Thoracic aorta (tissue), 2 donors: ENCODE measurements at places on chromosomes 6 and 20.

DNA sequence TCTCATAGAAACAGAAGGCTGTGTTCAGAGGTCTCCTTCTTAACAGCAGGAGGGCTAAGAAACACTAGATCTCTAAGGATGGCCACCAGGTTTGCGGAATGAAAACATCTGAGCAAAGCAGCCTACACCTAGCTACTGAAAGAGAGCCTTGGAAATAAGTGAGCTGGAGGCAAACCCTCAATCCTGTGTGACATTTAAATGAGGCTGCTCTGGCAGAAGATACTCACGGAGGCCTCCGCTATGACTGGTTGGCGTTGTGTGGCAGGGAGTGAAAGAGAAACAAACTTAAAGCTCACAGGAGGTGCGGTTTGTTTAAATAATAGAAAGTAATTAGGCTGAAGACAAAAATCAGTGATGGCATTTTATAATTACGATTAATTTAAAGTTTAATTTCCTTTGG is 162.0 kb upstream of the RNF217 start:
- no peaks in the 10 kb centered on the region for H3K4me1 ChIP-seq
- H3K36me3 ChIP-seq: no peaks in the 10 kb centered on the region
- no peak overlapping the region for H3K27ac ChIP-seq
- no peak overlapping the region for H3K4me3 ChIP-seq
- DNase-seq: no peak
- H3K27me3 ChIP-seq: no peaks in the 10 kb centered on the region

GRCh38 chr6:155303361-155303870 is 10.9 kb downstream of the TFB1M start:
- H3K27ac ChIP-seq: no peak overlapping the region
- no peak overlapping the region for H3K4me3 ChIP-seq
- no peak for DNase-seq
- no peaks in the 10 kb centered on the region for H3K27me3 ChIP-seq

GRCh38 chr20:60054716-60055634 is 96.8 kb downstream of the CDH26 start:
- no peaks in the 10 kb centered on the region for H3K36me3 ChIP-seq
- H3K4me3 ChIP-seq: peak overlapping the region; percentile 15
- no peaks in the 10 kb centered on the region for H3K4me1 ChIP-seq

GRCh38 chr6:211871-212497 is 80.3 kb upstream of the DUSP22 start:
- H3K27me3 ChIP-seq: no peaks in the 10 kb centered on the region
- no peaks in the 10 kb centered on the region for H3K36me3 ChIP-seq
- H3K27ac ChIP-seq: no peak overlapping the region
- H3K4me1 ChIP-seq: no peaks in the 10 kb centered on the region

DNA sequence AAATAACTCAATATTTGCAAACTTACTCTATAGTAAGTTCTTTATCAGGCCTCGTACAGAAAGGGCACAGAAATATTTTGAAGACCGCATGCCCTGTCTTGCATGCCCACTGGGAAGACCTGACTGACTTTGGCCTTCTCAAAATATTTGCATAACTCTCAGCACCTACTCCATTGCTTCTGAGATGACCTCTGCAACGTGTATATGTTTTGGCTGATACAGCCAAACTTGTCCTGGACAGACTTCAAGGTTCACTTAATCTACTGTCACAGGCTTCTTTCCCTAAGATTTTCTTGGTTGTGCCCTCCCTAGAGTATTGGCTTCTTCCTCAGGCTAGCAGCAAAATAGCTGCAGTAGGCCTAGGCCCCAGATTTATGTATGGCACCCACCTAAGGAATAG is 21.5 kb upstream of the SERINC3 start:
- no peak overlapping the region for H3K27ac ChIP-seq
- no peaks in the 10 kb centered on the region for H3K36me3 ChIP-seq
- peaks cover 11% of the 10 kb centered on the region for H3K4me1 ChIP-seq
- H3K4me3 ChIP-seq: no peak overlapping the region
- no peaks in the 10 kb centered on the region for H3K27me3 ChIP-seq

- H3K4me1 ChIP-seq: no peaks in the 10 kb centered on the region
- H3K36me3 ChIP-seq: no peaks in the 10 kb centered on the region
Measured at GRCh38 chr6:104711371-104711770, 148.3 kb downstream of the HACE1 start.

DNA sequence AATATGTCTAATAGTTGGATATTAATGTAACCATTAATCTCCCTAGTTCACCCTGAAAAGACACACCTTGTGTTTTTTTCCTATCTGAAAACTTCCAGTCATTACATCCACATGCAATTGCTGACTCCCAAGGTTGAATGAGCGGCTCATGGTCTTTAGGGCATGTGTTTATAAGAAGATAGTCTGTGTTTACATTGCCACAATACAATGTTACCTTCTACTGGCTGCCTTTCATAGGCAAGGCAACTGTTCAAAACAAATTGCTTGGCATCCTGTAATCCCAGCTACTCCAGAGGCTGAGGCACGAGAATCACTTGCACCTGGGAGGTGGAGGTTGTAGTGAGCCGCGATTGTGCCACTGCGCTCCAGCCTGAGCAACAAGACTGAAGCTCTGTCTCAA is 86.8 kb upstream of the SHLD1 start:
- DNase-seq: no peak
- no peak overlapping the region for H3K27ac ChIP-seq
- H3K36me3 ChIP-seq: no peaks in the 10 kb centered on the region
- no peak overlapping the region for H3K4me3 ChIP-seq

- DNase-seq: no peak
- no peaks in the 10 kb centered on the region for H3K27me3 ChIP-seq
- H3K27ac ChIP-seq: no peak overlapping the region
Measured at GRCh38 chr6:130034378-130035146, 16.2 kb downstream of the L3MBTL3 start.

DNA sequence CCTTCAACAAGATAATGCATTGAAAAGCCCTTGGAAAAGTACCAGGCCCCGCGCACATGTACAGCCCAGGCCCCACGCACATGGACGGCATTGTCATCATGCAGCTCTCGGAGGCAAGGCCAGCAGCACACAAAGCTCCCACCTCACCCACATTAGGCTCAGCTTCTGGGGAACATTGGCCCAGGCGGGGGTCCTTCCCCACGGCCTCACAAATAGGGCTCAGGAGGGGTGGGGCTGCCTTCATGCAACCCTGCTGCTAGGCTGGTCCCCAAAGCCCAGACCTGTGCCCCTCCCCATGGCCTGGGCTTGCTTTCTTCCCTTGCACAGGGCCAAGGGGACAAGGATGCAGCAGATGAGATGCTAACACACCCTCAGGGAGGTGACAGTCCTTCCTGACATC is 26.7 kb downstream of the NPEPL1 start:
- no peaks in the 10 kb centered on the region for H3K4me1 ChIP-seq
- H3K27ac ChIP-seq: no peak overlapping the region
- no peaks in the 10 kb centered on the region for H3K36me3 ChIP-seq
- no peak for DNase-seq
- no peaks in the 10 kb centered on the region for H3K27me3 ChIP-seq

DNA sequence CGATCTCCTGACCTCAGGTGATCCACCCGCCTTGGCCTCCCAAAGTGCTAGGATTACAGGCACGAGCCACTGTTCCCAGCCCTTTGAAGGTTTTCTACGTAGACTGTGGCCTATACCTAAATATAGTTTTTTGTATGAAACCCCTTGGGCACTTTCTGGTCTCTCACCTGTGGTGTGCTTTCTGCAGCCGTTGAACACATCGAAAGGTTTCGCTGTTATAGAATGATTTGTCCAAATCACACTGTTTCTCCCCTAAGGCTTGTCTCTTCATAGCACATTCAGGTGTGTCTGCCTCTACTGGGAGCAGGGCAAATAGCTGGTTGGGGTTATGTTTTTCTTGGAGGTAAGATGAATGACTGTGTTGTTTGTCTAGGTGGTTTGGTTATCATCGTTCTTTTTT is 597.9 kb downstream of the RNF144B start:
- H3K4me1 ChIP-seq: no peaks in the 10 kb centered on the region
- no peaks in the 10 kb centered on the region for H3K27me3 ChIP-seq
- no peak overlapping the region for H3K4me3 ChIP-seq
- no peaks in the 10 kb centered on the region for H3K36me3 ChIP-seq

- H3K27me3 ChIP-seq: no peaks in the 10 kb centered on the region
- peak overlapping the region; percentile 19 for H3K4me3 ChIP-seq
- peaks cover 43% of the 10 kb centered on the region for H3K4me1 ChIP-seq
- DNase-seq: peak; percentile 62
Measured at GRCh38 chr6:157764178-157765068, 58.6 kb upstream of the SNX9 start.

DNA sequence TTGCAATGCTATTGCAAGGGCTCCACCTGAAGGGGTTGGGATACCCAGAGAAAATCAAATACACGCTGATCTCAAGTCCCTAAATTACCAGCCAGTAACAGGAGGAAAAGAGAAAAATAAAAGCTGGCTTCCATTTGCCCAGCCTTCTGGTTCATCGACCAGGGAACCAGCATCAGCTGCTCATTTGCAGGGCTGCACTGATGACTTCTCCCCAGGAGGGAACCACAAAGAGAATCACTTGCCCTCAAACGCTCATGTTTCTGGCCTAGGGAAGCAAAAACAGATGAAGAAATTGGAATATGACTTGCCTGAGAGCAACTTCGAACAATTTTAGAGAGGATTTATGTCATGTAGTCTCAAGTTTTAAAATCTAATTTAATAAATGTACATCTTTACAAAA is 119.7 kb downstream of the SH3BGRL2 start:
- H3K27me3 ChIP-seq: no peaks in the 10 kb centered on the region
- H3K4me3 ChIP-seq: no peak overlapping the region
- no peak for DNase-seq

- no peak overlapping the region for H3K4me3 ChIP-seq
- H3K36me3 ChIP-seq: no peaks in the 10 kb centered on the region
- DNase-seq: no peak
- H3K27me3 ChIP-seq: no peaks in the 10 kb centered on the region
- no peaks in the 10 kb centered on the region for H3K4me1 ChIP-seq
Measured at GRCh38 chr20:52532674-52533073, 341.1 kb upstream of the ZFP64 start.

GRCh38 chr6:4943716-4944115 is 60.1 kb downstream of the RPP40 start:
- peaks cover 20% of the 10 kb centered on the region for H3K36me3 ChIP-seq
- no peaks in the 10 kb centered on the region for H3K27me3 ChIP-seq
- H3K27ac ChIP-seq: no peak overlapping the region
- no peak overlapping the region for H3K4me3 ChIP-seq

DNA sequence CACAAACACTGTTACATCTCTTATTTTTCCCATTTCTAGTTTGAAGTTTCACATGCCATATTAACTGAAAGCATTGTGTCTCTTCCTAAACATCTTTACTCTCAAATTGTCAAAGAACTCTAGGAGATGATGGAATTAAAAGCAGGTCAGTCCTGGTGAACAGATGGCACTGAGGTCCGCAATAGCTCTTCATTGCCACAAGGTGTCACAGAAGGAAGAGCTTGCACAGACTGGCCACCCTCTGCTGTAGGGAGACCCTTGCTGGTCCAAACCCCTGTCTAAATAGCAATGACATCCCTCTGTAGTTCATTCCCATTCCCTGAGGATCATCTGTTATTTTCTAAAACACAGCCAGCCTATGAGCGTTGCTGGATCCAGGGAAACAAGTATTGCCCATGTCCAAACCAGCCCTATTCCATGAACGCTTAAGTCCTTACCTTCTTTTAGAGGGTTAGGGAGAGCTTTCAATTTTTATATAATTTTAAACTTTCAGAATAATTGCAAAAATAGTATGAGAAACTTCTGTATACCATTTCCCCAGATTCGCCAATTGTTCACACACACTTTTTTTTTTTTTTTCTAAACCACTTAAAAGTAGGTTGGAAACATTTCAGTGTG is 10.1 kb upstream of the HDAC2 start:
- H3K27me3 ChIP-seq: no peaks in the 10 kb centered on the region
- no peak overlapping the region for H3K4me3 ChIP-seq
- no peak for DNase-seq
- H3K36me3 ChIP-seq: no peaks in the 10 kb centered on the region

DNA sequence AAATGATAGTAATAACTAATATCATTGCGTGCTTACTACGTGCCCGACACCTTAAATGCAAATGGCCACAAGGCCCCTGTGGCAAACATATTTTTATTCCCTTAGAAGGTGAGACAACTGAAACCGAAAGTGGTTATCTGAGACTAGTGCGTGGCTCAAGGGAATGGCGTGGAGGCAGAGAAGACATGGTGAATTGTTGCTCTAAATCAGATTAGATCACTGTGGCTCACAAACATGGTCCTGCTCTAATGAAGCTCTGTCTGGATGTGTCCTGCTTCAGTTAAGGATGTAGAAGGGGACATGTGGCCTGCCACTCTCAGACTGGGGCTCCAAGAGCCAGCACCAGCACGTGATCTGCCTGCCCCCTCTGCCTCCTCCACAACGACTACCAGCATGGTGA is 124.2 kb upstream of the GMDS start:
- no peaks in the 10 kb centered on the region for H3K27me3 ChIP-seq
- no peak overlapping the region for H3K27ac ChIP-seq
- H3K4me1 ChIP-seq: no peaks in the 10 kb centered on the region
- no peak overlapping the region for H3K4me3 ChIP-seq

- DNase-seq: no peak
- H3K4me1 ChIP-seq: peaks cover 21% of the 10 kb centered on the region
- no peaks in the 10 kb centered on the region for H3K27me3 ChIP-seq
Measured at GRCh38 chr6:37922563-37922962, 103.0 kb downstream of the ZFAND3 start.
